ENCODE measurements at places on chromosomes 11 and 22.
A peak's percentile ranks its signal among the peaks of the same experiment; 100 is the strongest.

DNA sequence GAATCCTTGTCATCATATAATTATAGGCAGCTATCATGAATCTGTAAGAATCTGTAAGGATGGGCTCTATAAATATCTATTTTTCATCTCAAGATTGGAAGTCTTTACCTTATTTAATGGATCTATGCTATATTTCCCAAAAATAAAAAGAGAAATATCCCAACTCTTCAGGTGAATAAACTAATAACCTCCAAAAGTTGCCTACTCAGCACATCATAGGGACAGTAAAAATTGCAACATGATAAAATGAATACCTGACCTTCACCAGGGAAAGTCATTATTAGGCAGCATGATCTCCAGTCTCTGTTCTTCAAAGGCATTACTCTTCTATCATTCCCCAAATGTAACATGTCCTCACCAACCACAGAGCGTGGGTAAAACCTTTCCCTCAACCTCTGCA lies 277.3 kb downstream of the RAB38 start:
- no peaks in the 10 kb centered on the region for H3K36me3 ChIP-seq
- no peak for DNase-seq
- H3K4me1 ChIP-seq = no peaks in the 10 kb centered on the region
- no peaks in the 10 kb centered on the region for H3K27me3 ChIP-seq
- no peak overlapping the region for H3K27ac ChIP-seq
- H3K4me3 ChIP-seq = no peak overlapping the region

GRCh38 chr11:77151804-77152509 lies 23.9 kb downstream of the MYO7A start:
- DNase-seq = no peak
- H3K4me3 ChIP-seq = no peak overlapping the region
- H3K4me1 ChIP-seq = peaks cover 4% of the 10 kb centered on the region
- H3K27ac ChIP-seq = no peak overlapping the region
- no peaks in the 10 kb centered on the region for H3K36me3 ChIP-seq

DNA sequence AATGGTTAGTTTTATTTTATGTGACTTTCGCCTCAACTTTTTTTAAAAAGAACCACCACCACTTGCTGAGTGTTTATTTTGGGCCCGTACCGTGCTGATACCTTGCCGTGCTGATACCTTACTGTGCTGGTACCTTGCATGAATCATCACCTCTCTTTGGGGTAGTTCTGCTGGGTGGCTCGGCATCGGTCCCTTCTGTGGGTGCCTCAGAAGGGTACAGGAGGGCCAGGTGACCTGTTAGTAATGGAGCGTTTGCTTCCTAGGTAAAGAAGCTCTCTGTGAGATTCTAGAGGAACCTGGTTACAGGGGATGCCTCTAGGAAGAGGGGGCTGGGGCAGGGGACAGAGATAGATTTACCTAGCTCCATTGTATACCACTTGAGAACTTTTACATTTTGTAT lies 17.1 kb downstream of the TOM1 start:
- DNase-seq = no peak
- peaks cover 6% of the 10 kb centered on the region for H3K4me1 ChIP-seq
- peaks cover 4% of the 10 kb centered on the region for H3K36me3 ChIP-seq
- H3K27ac ChIP-seq = no peak overlapping the region

GRCh38 chr11:88447281-88447680 lies 109.7 kb upstream of the CTSC start:
- H3K4me3 ChIP-seq = no peak overlapping the region
- no peak overlapping the region for H3K27ac ChIP-seq
- H3K27me3 ChIP-seq = no peaks in the 10 kb centered on the region
- no peak for DNase-seq
- H3K36me3 ChIP-seq = no peaks in the 10 kb centered on the region

DNA sequence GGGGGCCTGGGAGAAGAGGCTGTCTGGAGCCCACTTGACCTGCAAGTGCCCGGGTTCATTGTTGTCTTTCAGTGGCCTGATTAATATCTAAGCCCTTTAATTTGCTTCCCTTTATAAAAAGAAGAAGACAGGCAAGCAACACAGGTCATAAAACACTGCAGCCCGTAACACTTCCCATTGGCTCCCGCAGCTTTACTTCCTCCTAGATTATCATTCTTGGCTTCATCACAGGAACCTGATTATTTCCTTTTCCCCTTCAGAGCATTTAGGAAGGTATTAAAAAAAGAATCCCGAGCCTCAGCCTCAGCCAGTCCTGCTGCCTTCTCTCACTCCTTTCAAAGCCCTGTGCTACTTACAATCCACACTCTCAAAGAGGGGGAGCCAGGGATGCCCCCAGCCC lies 183.2 kb downstream of the GRIK4 start:
- no peak overlapping the region for H3K4me3 ChIP-seq
- no peak for DNase-seq
- H3K36me3 ChIP-seq = no peaks in the 10 kb centered on the region
- H3K27ac ChIP-seq = no peak overlapping the region

GRCh38 chr11:10067629-10068300 lies 226.3 kb downstream of the SBF2 start:
- no peaks in the 10 kb centered on the region for H3K36me3 ChIP-seq
- H3K4me3 ChIP-seq = no peak overlapping the region
- H3K27ac ChIP-seq = no peak overlapping the region

GRCh38 chr11:32972781-32973180 lies 42.9 kb upstream of the DEPDC7 start:
- no peaks in the 10 kb centered on the region for H3K27me3 ChIP-seq
- DNase-seq = no peak
- no peaks in the 10 kb centered on the region for H3K4me1 ChIP-seq
- no peak overlapping the region for H3K27ac ChIP-seq
- H3K36me3 ChIP-seq = peaks cover 98% of the 10 kb centered on the region

GRCh38 chr11:107752949-107753822 lies 41.3 kb upstream of the SLN start:
- H3K36me3 ChIP-seq = no peaks in the 10 kb centered on the region
- H3K27ac ChIP-seq = no peak overlapping the region
- no peak for DNase-seq
- H3K27me3 ChIP-seq = no peaks in the 10 kb centered on the region
- H3K4me1 ChIP-seq = no peaks in the 10 kb centered on the region

DNA sequence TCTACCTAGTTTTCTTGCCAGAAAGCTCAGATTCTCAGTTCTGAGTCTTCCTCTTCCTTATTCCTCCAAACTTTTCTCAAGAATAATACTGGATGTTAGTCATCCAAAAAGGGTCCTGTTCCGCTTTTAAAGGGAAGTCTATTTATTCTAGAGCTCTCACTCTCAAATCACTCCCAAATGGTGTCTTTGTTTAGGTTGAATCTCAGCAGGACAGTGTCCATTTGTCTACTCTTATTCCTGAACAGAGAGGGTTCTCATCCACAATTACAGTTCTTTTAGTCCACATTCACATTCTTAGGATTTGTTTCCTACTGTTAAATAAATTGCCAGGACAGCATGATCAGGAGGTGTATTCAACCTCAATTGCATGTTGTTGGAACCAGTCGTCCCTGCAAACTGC lies 61.3 kb downstream of the MUC15 start:
- H3K36me3 ChIP-seq = no peaks in the 10 kb centered on the region
- H3K27me3 ChIP-seq = no peaks in the 10 kb centered on the region

- no peak for DNase-seq
- no peak overlapping the region for H3K4me3 ChIP-seq
- no peak overlapping the region for H3K27ac ChIP-seq
- peaks cover 63% of the 10 kb centered on the region for H3K36me3 ChIP-seq
- no peaks in the 10 kb centered on the region for H3K27me3 ChIP-seq
Observed at GRCh38 chr11:47171061-47171838, 5.4 kb downstream of the ARFGAP2 start.

DNA sequence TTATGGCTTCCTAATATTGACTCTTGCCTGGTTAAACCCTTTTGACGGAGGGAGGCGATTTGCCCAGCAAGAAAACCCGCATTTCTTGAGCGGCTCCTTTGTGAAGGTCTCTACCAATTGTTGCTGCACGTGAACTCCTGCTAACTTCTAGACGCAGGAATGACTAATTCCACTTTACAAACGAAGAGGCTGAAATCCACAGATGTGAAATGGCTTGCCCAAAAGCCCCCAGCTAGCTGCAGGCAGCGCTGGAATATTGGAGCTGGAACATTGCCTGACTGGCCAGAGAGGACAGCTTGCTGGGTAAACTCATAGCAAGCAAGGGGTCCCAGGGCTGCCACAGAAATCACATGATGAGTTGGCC lies 542 bp downstream of the GCAT start:
- H3K27me3 ChIP-seq = peaks cover 2% of the 10 kb centered on the region
- H3K36me3 ChIP-seq = peaks cover 3% of the 10 kb centered on the region
- DNase-seq = no peak
- H3K4me3 ChIP-seq = peak overlapping the region; percentile 80

DNA sequence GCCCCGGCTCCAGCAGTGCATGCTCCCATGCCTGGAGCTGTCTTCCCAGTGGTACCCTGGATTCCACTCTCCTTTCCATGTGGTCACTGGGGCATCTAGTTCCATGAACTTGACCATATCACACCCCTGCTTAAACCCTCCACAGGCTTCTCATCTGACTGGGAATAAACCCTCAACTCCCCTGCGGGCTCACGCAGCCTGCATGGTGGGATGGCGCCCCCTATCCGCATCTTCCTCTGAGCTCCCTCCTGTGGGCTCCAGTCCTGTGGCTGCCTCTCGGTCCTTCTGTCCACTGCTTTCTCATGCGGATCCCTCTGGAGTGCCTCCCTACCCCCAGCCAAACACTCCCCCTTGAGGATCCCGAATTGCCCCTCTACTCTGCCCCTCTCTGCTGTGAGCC lies 41.4 kb upstream of the TTLL12 start:
- no peak overlapping the region for H3K4me3 ChIP-seq
- no peaks in the 10 kb centered on the region for H3K27me3 ChIP-seq
- H3K36me3 ChIP-seq = no peaks in the 10 kb centered on the region
- H3K4me1 ChIP-seq = peaks cover 14% of the 10 kb centered on the region
- no peak overlapping the region for H3K27ac ChIP-seq

DNA sequence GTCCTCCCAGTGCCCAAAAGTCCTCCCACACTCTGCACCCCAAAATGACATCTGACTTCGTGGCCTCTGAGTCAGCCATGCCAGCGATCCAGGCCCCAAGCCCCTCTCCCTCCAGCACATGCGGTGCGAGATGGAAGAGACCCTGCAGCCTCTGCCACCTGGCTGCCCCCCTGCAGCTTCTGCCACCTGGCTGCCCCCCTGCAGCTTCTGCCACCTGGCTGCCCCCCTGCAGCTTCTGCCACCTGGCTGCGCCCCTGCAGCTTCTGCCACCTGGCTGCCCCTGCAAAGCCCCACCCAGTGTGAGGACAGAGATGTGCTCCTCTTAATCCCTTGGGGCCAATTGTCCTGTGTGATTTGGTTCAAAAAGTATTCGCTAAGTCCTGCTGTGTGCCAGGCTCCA lies 68.0 kb downstream of the WNT7B start:
- no peak overlapping the region for H3K4me3 ChIP-seq
- DNase-seq = no peak
- H3K27ac ChIP-seq = no peak overlapping the region
- H3K4me1 ChIP-seq = peaks cover 40% of the 10 kb centered on the region
- H3K27me3 ChIP-seq = peaks cover 49% of the 10 kb centered on the region

- H3K4me3 ChIP-seq = no peak overlapping the region
- DNase-seq = no peak
- no peaks in the 10 kb centered on the region for H3K36me3 ChIP-seq
- H3K4me1 ChIP-seq = no peaks in the 10 kb centered on the region
Observed at GRCh38 chr11:133053124-133053776, 479.1 kb downstream of the OPCML start.

DNA sequence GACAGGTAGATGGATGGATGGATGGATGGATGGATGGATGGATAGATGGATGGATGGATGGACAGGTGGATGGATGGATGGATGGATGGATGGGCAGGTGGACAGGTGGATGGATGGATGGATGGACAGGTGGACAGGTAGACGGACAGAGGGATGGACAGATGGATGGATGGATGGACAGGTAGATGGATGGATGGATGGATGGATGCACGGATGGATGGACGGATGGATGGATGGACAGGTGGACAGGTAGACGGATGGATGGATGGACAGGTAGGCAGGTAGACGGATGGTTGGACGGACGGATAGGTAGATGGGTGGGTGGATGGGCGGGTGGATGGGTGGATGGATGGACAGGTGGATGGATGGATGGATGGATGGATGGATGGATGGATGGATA lies 24.3 kb downstream of the PDGFB start:
- no peak overlapping the region for H3K27ac ChIP-seq
- peaks cover 9% of the 10 kb centered on the region for H3K4me1 ChIP-seq
- peaks cover 30% of the 10 kb centered on the region for H3K36me3 ChIP-seq
- no peak for DNase-seq

DNA sequence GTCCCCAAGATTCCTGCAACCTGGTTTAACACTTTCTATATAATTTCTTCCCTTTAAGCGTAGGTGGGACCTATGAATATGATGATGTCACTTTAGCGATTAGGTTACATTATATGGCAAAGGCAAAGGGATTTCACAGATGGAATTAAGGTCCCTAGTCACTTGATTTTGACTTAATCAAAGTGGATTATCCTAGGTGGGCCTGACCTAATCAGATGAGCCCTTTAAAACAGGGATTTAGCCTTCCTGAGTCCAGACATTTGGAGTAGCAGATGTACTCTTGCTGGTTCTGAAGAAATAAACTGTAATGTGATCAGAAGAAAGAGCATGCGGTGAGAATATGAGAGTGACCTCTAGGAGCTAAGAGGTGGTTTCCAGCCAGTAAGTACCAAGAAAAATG lies 67.8 kb upstream of the LIN7C start:
- no peak overlapping the region for H3K4me3 ChIP-seq
- no peaks in the 10 kb centered on the region for H3K36me3 ChIP-seq
- DNase-seq = no peak
- no peak overlapping the region for H3K27ac ChIP-seq
- peaks cover 2% of the 10 kb centered on the region for H3K4me1 ChIP-seq
- no peaks in the 10 kb centered on the region for H3K27me3 ChIP-seq

DNA sequence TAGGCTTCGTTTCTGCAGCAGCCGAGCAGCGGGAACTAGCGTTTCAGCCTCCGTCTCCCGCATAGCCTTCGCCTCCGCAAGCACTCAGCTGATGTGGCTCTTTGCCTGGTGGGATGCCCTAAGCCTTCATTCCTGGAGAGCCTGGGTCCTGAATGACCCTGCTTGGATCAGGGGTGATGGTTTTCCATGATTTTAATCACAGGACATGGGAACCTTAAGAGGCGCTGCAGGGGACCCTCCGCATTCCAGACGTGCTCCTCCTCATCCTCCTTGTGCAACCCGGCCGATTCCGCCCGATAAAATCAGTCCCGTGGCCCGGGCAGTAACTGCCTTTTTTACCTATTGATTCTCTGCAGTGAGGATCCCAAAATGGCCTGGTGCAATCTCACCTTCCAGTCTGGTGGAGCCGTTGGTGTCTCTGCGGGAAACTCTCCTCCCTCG lies 8.2 kb downstream of the C11orf21 start:
- DNase-seq = no peak
- H3K4me1 ChIP-seq = no peaks in the 10 kb centered on the region
- no peaks in the 10 kb centered on the region for H3K27me3 ChIP-seq
- H3K36me3 ChIP-seq = no peaks in the 10 kb centered on the region

All from neuronal stem cell (in vitro differentiated cells).